ENCODE measurements at places on chromosomes 1 and 21.

- no peak for DNase-seq
- no peak overlapping the region for H3K27ac ChIP-seq
- peaks cover 9% of the 10 kb centered on the region for H3K4me1 ChIP-seq
- H3K4me3 ChIP-seq = no peak overlapping the region
- no peaks in the 10 kb centered on the region for H3K27me3 ChIP-seq
Observed at GRCh38 chr1:244329591-244330317, 122.0 kb downstream of the ADSS2 start.

GRCh38 chr1:224168859-224169380 is 14.1 kb upstream of the DEGS1 start:
- no peaks in the 10 kb centered on the region for H3K27me3 ChIP-seq
- DNase-seq = peak; percentile 68
- no peak overlapping the region for H3K4me3 ChIP-seq
- no peaks in the 10 kb centered on the region for H3K36me3 ChIP-seq
- H3K27ac ChIP-seq = no peak overlapping the region

DNA sequence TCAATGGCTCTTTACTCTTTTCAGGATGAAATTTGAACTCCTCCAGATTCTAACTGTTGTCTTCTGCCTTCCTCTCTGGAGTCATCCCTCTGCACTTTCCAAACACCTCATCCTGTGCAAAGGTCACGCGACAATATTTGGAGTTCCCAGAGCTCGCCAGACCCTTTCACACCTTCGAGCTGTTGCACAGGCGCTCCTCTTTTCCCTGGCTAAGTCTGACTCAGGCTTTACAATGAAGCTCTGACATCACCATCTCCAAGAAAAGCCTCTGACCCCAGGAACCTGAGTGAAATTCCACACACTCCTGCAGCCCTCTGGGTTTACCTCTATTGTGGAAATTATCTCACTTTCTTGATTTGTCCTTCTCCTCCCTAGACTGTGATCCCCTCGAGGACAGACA is 270.3 kb downstream of the RGS7 start:
- no peaks in the 10 kb centered on the region for H3K27me3 ChIP-seq
- H3K4me3 ChIP-seq = no peak overlapping the region
- no peak for DNase-seq
- H3K27ac ChIP-seq = no peak overlapping the region
- no peaks in the 10 kb centered on the region for H3K4me1 ChIP-seq

DNA sequence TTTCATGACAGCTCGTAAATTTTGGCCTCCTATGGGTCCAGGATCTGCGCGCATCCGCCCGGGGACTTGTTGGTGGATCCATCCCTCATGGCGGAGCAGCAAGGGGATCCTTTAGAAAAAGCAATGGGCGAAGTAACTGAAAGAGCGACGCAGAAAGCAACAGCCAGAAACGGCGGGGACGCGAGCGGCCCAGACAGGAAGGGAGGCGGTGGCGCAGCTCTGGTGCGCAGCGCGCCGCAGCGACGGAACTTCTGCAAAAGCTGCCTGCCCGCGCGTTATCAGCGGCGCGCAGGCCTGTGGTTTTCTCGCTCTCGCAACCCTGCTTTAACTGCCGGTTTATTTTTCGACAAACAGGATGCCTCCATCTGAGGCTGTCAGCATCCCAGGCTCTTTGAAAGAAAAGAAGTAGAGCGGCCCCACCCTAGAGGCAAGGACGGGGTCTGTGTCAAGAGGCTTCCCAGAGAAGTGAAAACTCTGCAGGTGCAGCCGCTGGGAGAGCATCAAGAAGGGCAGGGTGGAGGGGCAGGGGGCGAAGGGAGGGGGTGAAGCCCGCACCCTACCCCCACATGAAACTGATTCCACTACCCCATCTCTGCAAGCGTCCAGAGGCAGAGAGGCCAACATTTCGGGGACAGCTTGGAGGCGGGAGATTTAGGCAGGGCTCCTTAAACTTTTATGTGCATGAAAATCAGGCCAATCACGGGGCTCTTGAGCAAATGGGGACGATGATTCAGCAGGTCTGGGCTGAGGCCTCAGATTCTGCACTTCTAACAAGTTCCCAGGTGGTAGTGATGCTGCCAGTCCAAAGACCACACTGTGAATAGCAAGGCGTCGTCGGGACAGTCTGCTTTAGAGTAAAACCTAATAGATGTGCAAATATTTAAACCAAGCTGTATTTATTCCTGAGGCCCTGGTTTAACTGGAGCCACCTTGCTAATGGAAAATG is 22.2 kb downstream of the RUNX1 start:
- peak overlapping the region; percentile 48 for H3K4me3 ChIP-seq
- H3K4me1 ChIP-seq = peaks cover 92% of the 10 kb centered on the region
- peak; percentile 88 for DNase-seq

GRCh38 chr1:4877426-4877825 is 223.0 kb downstream of the AJAP1 start:
- no peaks in the 10 kb centered on the region for H3K36me3 ChIP-seq
- no peak for DNase-seq
- no peak overlapping the region for H3K4me3 ChIP-seq
- H3K27me3 ChIP-seq = no peaks in the 10 kb centered on the region
- H3K27ac ChIP-seq = no peak overlapping the region

- H3K36me3 ChIP-seq = no peaks in the 10 kb centered on the region
- no peaks in the 10 kb centered on the region for H3K4me1 ChIP-seq
- no peak overlapping the region for H3K4me3 ChIP-seq
- no peak overlapping the region for H3K27ac ChIP-seq
- no peak for DNase-seq
Observed at GRCh38 chr1:20602851-20603450, 14.1 kb downstream of the CDA start.

GRCh38 chr1:163063143-163063542 is 6.0 kb upstream of the RGS4 start:
- no peaks in the 10 kb centered on the region for H3K36me3 ChIP-seq
- no peaks in the 10 kb centered on the region for H3K4me1 ChIP-seq

GRCh38 chr1:115284209-115284608 is 53.8 kb downstream of the NGF start:
- no peaks in the 10 kb centered on the region for H3K4me1 ChIP-seq
- H3K27ac ChIP-seq = no peak overlapping the region
- no peak for DNase-seq

GRCh38 chr1:195195423-195196057 is 1412.7 kb downstream of the KCNT2 start:
- peak; percentile 12 for DNase-seq
- H3K36me3 ChIP-seq = no peaks in the 10 kb centered on the region
- no peak overlapping the region for H3K4me3 ChIP-seq
- H3K27ac ChIP-seq = no peak overlapping the region
- no peaks in the 10 kb centered on the region for H3K27me3 ChIP-seq
